Pulmonary artery endothelial cell (primary cell): ENCODE measurements at places on chromosomes 5 and 9.

- DNase-seq: no peak
Measured at GRCh38 chr9:123239726-123240125, 28.7 kb downstream of the STRBP start.

DNA sequence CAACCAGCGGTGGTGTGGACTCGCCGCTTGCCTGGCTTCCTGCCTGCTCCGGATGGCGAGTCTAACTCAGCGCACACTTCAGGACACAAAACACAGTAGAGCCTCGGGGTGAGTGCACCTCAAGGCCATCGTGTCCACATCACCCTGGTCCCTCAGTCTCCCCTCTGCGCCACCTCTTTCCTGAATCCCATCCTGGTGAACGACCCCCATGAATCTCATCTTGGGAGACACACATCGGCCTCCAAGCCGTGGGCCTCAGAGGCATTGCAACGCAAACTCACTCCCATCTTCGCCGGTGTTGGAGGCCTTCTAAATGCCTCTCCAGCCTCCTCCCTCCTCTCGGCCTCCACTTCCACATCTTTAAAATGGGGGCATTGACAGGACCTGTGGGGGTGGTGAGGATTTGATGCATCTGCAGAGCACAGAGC lies 124.3 kb downstream of the COL23A1 start:
- no peak for DNase-seq

GRCh38 chr5:120866997-120867396 lies 402.9 kb downstream of the PRR16 start:
- DNase-seq: no peak

GRCh38 chr9:126463426-126463825 lies 136.8 kb downstream of the MVB12B start:
- DNase-seq: no peak

- DNase-seq: no peak
Measured at GRCh38 chr9:115593587-115594091, 475.7 kb upstream of the TNC start.

- no peak for DNase-seq
Measured at GRCh38 chr9:115439641-115440040, 321.7 kb upstream of the TNC start.

DNA sequence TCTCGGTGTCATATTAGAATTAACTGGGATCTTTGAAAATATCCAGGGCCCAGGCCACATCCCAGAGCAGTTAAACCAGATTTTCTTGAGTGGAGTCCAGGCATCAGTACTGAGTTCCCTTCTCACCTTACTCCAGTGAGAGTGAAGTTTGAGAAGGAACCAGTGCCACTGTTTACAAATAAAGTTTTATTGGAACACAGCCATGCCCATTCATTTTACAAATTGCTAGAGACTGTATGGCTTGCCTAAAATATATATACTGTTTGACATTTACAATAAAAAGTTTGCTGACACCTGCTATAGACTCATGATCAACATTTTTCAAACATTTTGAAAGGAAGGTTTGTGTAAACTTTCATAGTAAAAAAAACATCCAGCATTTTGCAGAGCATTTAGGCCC lies 63.7 kb upstream of the DMRT3 start:
- DNase-seq: no peak

GRCh38 chr9:21709464-21710058 lies 92.9 kb upstream of the MTAP start:
- DNase-seq: peak; percentile 10

GRCh38 chr9:110030632-110031031 lies 177.3 kb downstream of the C9orf152 start:
- DNase-seq: no peak

DNA sequence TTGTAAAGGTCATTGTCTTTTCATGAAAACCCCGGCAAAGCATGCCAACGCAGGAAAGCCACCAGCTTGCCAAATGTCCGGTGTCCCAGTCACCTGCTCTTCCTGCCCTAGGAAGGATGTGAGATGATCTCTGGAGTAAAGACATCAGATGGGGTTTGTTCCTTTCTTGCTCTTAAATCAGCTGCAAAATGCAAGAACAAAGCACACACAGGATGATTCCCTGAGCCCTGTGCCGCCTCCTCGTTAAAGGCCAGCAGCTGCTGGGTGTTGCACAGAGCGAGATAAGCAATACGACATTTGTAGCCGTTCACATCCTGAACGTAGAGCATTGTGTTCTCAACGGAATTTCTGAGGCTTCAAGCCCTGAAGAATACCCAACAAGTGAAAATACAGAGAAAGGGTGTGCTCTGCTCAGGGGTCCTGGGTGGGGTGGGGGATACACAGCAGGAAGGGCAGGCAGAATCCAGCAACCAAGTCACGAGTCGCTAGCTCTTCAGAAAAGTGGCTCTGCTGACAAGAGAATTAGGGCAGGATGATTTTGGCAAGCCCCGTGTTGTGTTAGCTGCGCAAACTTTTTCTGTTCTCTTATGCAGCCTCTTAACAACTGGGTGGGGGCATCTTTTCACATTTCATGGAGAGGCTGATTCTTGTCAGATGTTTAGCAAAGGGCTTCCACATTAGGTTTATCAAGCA lies 229.2 kb upstream of the MAP3K1 start:
- DNase-seq: peak; percentile 29

DNA sequence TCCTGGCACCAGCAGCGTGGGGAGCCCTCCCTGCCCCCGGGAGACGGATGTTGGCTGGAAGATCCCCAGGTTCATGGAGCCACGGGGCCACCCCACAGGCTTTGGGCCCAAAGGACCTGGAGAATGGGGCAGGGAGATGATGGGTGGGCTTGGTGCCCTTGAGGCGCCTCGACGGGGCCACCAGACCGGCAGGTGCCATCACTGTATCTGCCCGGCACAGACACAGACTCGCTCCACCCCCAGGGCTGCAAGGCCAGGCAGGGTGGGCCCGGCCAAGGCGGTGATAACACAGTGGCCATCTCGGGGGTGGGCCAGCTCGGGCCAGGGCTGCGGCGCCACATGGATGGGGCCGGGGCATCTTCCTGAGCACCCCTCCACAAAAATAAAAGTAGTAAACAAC lies 35.0 kb upstream of the EGFL7 start:
- no peak for DNase-seq

- DNase-seq: peak; percentile 76
Measured at GRCh38 chr9:132406554-132407122, at the start of gene TTF1. Gene TTF1 (minus strand): TSS chr9:132406840. CDS start chr9:132402821, 4,019 bp downstream.

- no peak for DNase-seq
Measured at GRCh38 chr9:113578279-113578865, 114.8 kb downstream of the RGS3 start.

DNA sequence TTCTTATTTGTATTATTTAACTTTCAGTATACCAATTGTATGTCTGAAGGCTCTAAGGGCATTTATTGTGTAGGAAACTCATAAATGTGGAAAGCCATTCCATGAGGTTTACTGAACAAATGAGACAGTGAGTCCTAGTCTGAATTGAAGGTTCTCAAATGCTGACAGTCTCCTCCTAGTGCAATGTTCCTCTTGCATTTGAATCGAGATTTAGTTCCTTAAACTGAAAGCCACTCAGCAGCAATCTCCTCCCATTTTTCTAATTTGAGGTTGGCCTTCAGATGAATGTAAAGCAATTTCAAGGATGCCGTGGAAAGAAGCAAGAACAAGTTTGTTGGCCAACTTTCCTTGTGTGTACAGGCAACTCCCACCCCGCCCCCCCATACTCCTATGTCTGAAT lies 493.2 kb upstream of the KLF4 start:
- no peak for DNase-seq

DNA sequence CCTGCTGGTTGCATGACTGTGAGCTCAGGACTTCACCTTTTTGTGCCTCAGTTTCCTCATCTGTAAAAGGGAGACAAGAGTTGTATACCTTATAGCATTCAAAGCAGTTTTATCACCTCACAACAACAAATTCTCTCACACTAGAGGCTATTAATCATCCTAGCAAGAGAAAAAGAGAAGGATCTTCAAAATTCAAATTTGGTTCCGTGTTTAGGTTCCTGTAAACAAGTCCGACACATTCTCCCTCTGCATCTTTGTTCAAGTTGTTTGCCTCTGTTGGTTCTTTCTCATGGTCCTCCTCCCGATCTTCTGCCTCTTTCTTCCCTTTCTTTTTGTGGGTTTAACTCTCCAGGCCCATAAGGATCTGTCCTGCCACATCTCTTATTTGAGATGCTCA lies 218.0 kb downstream of the PIK3R1 start:
- no peak for DNase-seq

DNA sequence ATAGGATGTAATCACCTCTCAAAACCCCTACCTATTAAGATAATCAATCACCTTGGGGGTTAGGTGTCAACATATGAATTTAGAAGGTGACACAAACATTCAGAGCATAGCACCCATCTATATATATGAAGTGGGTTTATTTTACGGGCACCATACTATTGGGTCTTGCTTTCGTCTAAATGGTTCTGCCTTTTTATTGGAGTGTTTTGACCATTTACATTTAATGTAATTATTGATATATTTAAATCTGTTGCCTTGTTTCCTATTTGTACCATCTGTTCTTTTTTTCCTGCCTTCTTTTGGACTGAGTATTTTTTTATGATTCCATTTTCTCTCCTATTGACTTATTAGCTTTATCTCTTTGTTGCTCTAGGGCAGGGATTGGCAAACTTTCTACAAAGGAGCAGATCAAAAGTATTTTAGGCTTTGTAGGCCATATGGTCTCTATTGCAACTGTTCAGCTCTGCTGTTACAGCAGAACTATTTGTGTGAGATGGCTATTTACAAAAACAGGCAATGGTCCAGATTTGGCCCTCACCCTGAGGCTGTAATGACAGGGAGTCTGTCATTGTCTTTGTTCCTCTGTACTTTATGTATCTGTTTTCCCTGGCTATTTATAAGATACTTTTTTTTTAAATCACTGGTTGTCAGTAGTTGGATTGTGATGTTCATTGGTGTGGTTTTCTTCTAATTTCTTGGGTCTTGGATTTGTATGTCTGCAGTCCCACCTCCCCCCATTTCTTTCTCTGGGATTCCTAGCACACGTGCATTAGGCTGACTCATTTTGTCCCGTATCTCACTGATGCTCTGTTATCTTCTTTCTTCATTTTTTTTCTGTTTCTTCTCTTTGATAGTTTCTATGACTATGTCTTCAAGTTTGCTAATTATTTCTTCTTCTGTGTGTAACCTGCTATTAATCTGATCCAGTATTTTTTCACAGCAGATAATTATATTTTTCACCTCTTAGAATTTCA lies 127.1 kb downstream of the DAB2IP start:
- DNase-seq: no peak

DNA sequence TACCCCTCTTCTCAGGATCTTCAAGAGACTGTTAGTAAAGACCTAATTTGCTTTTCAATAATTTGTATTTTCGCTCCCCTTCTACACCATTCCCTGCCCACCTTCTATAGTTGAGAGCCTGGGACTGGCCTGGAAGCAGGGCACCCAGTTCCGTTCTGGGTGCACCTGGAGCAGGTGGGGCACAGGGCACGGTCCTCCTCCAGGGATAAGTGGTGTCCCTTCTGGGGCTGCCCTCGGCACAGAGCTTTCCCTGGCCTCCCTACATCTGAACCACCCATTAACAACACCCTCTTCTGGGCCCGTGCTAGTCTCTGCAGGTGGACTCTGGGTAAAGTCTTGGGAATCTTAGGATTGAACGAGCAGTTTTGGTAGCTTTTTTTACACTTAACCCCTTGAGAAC lies 92.8 kb upstream of the PANK3 start:
- no peak for DNase-seq

- DNase-seq: no peak
Measured at GRCh38 chr9:26781906-26782305, 110.7 kb downstream of the CAAP1 start.

DNA sequence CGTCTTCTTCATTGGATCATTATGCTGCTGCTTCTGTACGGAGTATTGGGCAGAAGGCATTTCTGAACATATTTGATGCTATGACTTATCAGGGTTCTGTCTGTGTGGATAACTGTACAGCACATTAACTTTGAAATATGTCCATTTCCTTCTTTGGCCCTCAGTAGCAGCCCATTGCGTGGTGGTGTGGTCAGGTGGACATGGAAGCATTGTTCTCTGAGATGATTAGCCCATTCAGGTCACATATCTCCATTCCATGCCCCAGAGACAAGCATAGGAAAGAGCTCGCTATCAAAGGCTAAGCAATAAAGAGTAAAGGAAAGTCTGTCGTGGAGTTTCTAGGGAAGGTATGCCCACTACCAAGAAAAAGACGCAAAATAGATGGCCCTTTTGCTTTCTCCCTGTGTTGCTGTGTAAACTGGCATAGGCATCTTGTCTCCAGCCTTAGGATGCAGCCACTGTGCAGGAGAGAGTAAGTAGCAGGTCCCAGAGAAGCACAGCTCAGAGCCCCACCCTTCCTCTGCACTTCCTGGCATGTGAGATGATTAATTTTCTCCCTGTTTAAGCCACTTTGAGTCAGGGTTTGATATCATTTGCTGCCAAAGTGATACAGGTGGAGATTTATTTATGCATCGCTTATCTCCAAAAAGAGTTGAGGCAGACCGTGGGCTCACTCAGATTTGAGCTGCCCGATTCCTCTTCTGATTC lies 221.9 kb downstream of the PDZD2 start:
- DNase-seq: no peak

DNA sequence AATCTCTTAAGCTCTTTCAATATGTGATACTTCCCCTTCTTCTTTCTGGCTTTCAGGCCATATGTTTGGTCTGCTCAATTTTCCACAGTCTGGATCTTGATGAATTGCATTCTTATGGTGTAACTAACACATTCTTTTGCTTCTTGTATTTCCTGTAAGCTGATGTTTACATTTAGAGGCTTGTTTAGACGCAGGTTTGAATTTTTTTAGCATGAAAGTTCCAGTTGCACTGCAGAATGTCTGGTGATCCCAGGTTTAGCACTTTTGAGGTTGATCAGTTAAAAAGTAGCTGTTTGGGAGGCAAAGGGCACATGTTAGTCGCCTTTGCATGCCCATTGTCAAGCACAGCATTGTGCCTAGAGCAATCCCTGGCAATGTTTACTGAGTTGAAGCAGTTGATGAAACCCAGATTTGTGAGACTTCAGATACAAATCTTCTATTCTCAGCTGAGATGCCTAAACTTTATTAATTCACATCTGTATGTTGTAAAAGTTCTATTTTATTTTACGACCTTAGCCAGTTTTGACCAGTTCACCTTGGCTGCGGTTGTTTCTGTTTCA lies 59.6 kb upstream of the SPATA31C2 start:
- DNase-seq: no peak

- DNase-seq: peak; percentile 68
Measured at GRCh38 chr5:93791518-93791972, 50.1 kb upstream of the POU5F2 start.

DNA sequence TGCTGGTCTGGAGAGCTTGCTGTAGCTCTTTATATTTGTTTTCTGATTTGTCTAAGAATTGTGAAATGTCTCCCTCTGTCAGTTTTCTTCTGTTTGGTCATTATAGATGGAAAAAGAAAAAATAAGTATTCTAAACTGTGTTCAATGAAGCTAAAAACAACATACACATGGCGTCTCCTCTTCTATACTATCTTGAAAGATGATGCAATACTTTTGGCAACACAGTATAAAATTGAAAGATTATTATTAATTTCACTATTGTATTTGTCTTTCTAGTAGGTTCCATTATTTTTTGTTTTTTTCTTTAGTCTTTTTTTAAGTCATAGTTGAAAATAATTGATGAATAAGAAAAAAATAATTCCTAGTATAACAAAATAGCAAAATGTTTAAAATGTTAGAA lies 22.5 kb downstream of the CCDC192 start:
- DNase-seq: no peak

- no peak for DNase-seq
Measured at GRCh38 chr9:104905931-104906330, 22.0 kb downstream of the ABCA1 start.
